ENCODE measurements at places on chromosomes 2 and 18.

- no peak for DNase-seq
Measured at GRCh38 chr2:132415256-132415914, 1.2 kb upstream of the GPR39 start.

- DNase-seq: no peak
Measured at GRCh38 chr2:78908973-78909372, 116.5 kb upstream of the REG3G start.

GRCh38 chr18:59661891-59662701 lies 35.1 kb downstream of the CCBE1 start:
- DNase-seq: no peak

DNA sequence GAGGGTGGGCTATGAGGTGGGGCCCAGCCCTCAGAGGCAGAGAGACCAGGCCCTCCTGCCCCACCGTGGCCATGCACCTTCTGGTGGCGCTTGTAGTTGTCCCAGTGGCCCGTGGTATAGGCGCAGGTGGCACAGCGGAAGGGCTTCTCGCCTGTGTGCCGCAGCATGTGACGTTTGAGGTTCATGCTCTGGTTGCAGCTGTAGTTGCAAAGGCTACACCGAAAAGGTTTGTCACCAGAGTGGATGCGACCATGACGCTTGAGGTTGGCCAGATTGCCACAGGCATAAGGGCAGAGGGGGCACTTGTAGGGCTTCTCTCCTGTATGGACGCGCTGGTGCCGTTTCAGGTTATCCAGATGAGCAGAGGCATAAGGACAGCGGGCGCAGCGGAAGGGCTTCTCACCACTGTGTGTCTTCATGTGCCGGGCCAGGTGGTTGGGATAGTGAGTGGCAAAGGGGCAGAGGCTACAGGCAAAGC lies 2.9 kb downstream of the ZNF513 start:
- no peak for DNase-seq

DNA sequence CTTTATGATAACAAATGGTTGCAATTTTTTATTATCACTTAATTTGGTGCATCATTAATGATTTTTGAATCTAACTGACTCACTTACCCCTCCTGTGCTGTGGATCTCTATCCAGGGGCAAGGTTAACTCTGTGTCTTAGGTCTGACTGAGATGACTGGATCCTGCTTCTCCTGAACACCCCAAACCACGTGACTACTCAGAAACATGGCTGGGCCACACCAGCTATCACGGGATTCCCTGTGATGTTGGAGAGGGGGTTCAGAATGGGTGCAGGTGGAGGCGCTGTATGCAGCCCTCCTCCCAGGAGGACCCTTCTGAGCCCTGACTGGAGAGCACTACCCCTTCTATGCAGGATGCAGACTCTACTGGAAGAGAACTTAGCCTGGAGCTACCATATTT lies 152.4 kb upstream of the CAPN13 start:
- DNase-seq: no peak

DNA sequence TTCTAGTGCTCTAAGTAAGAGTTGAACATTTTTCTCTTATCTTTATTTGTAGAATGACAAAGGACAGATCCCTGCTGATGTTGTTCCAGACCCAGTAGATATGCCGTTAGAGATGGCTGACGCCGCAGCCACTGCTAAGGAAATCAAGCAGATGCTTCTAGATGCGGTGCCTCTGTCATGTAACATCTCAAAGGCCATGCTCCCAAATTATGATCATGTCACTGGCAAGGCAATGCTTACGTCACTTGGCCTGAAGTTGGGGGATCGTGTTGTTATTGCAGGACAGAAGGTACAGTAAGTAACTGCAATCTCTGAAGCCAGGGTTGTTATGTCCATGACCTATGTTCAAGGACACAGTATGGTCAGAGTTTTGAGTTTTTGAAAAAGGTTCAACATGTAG lies 28.4 kb downstream of the CLIP4 start:
- DNase-seq: no peak

DNA sequence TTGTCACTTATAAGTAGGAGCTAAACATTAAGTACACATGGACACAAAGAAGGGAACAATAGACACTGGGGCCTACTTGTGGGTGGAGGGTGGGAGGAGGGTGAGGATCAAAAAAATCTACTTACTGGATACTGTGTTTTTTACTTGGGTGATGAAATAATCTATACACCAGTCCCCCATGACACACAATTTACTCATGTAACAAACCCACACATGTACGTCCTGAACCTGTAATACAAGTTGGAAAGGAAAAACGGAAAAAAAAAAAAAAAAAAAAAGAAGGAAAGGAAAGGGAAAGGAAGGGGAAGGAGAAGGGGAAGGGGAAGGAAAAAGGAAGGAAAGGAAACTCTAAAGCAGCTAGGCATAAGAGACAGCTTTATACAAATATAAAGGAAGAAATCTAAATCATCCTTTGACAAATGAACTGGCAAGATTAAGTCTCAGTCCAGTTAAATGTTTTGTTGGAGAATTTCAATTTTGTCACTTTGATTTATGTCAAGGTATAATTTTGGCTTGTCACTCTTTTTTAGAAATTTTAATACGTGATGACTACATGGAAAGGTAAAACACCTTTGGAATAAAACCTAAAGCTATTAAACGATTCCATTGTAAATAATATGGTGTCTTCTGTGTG lies 169.4 kb upstream of the OTX1 start:
- DNase-seq: no peak

GRCh38 chr2:233448575-233448974 lies 94.3 kb downstream of the DGKD start:
- DNase-seq: no peak

GRCh38 chr2:131431336-131431735 lies 44.6 kb upstream of the TUBA3D start:
- no peak for DNase-seq

DNA sequence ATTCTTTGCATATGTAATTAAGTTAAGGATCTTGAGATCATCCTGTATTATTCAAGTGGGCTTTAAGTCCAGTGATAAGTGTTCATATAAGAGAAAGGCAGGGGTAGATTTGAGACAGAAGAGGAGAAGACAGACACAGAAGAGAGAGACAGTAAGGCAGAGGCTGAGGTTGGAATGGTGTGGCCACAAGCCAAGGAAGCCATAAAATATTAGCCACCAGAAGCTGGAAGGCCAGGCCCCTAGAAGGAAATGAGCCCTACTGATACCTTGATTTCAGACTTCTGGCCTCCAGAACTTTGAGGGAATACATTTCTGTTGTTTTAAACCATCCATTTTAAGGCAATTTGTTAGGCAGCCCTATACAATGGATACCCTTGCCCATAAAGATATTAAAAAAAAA lies 66.9 kb upstream of the DLX2 start:
- no peak for DNase-seq

GRCh38 chr2:5925604-5926003 lies 233.4 kb downstream of the SOX11 start:
- no peak for DNase-seq

DNA sequence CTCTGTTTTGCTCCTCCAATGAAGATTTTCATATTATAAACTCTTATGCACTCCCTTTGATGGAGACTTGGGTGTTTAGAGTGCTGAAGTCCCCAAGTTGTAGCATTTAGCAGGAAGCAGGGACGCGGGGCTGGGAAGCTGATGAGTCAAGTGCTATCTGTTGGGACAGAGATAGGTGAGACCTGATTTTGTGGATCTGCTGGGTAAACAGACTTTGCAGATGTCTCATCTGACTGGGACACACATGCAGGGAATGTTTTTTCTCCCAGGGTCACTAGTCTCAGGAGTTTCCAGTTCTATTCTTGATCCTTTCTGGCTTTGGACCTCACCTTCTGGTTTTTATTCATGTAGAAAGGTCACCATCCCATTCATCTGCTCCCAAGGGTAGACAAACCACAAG lies 79.7 kb upstream of the ACAA2 start:
- DNase-seq: no peak

DNA sequence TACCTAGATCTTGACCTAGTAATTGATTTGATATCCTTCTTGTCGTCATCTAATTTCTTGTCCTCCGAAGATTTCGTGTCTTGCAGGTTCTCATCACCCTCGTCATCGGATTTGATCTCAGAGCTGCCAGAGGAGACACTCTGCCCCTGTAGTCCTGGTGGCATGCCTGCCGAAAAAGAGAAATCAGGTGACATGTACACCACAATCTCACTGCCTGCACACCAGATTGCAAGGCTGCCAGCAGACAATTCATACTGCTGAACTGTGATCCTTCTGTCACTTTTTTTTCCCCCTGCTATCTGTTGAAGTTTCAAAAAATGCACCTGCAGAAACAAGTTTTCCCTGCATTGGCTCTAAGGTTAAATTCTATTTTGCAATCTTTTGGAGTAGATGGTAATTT lies 273.2 kb upstream of the CCDC68 start:
- no peak for DNase-seq

DNA sequence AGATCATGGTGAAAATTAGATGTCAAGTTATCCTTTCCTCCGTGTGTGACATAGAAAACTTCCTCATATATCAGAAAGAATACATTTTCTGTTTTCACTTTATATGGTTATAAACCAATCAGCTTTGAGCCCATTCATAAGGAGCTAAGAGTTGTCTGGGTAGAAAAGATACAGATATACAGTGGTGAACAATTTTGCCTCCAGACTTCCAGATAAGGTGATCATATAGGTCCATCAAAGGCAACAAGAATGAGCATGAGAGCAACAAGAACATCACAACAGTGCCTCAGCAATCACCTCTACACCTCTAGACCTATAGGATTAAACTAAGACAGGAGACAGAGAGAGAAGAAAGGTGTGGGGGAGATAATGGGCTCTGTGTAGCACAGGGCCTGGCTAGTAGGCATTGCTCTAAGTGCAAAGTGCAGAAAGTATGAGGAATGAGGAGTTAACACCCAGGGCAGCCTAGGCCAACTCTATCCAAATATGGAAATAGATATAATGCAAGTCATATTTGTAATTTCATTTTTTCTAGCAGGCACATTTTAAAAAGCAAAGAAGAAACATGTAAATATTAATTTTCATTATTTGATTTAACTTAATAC lies 8.3 kb downstream of the TNP1 start:
- DNase-seq: no peak

DNA sequence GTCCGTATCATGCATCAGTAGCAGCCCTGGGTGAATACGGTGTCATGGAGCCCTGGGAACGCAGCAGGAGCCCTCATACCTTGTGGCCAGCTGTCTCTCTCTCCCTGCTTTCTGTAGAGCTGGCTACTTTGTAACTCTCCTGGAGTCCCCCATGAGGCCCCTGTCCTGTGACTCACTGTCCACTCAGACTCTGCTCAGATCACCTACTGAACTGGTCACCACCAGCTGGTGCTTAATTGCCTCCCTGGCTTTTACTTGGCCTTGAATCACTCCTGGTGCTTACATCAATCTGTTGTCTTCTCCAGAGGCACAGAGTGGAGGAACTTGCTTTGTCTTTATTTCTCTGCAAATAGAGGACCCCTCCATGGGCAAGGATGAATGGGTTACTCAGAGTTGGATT lies 172.7 kb downstream of the HRH4 start:
- no peak for DNase-seq

DNA sequence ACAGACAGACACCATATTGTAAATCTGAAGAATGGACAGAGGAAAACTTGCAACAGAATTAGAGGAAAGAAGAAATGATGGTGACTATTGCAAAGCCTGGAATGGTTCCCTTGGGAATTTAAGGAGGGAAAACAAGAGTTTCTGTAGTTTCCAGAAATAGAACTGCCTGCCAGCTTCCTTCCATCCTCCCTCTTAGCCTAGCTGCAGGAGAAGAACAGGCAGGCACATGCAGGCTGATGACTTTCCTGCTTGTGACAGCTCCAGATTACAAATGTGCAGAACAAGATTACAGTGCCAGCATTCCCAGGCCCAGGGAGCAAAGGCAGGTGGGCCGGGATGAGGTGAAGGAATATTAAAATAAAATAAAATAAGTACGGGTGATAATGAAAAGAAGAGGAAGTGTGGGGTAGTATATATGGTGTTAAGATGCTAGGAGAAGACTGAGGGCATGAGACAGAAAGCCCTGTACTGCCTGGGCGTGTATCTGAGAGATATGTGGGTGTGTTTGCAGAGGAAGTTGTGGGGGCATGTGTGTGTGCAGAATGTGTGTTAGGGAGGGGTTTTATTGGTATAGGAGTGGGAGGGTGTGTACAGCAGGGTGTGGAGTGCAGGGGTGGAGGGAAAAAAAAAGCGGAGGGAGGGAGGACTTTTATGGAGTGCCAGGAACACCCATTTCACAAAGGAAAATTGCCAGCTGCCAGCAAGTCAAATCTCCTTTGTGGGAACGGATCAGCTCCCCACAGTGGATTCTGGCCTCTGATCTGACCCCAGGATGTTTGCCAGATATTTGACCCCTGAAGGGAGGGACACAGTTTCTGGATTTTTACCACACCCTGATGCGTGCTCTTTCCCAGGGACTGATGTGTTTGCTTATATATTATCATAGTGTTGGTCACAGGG lies 43.9 kb upstream of the NEMP2 start:
- DNase-seq: no peak

DNA sequence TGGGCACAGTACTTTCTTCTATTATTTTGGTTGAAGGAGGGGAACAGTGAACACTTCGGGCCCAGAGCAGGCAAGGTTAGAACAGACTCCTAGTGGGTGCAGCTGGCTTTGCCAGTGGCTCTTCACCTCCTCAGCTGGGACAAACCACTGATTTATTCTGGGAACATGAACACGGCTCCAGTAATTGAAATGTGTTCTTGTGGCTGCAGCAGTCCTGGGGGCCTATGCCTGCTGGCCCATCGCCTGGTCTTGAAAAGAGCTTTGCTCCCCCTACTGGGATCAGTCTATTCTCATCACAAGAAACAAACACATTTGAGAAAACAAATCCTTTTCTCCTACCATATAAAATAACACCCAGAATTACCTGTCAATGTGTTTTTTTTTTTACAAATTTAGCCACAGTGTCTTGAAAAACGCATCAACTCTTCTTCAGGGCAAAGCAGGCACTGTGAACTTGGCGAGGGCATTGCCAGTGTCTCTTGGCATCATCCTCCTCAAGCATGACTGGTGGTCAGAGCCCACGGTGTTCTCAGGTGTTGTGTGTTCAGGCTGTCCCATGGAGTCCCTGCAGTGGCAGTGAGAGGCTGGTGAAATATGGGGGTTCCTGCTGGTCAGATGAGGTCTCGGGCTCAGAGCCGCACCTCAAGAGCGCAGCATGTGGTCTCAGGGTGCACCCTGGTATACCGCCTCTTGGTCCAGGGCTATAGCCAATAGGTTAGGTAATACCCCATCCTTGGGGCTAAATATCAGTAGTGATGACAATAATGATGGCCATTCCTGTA lies 51.3 kb downstream of the RNF144A start:
- DNase-seq: no peak

DNA sequence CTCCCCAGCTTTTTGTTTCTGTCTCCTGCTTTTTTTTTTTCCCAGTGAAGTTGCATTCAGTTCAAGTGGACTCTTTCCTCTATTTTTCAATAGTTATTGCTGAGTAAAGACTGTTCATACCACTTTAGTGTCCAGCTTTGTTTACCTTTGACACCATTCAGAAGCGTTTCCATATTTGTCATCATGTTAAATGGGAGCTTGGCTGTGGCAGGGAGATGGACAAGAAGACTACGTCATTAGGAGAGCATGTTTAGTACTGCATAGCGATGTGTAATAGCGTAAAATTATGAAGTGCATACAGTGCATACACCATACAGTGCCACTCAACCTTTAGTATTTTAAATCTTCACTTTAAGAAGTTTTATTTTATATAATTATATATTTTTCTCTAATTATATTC lies 655.9 kb downstream of the DCC start:
- DNase-seq: no peak

GRCh38 chr2:137659616-137660015 lies 304.7 kb upstream of the HNMT start:
- no peak for DNase-seq

- DNase-seq: peak; percentile 53
Measured at GRCh38 chr2:105557021-105557920, 158.4 kb upstream of the FHL2 start.

GRCh38 chr2:28178946-28179345 lies 213.7 kb upstream of the FOSL2 start:
- DNase-seq: no peak

Data from cerebellar nuclear complex (tissue), 1 donor.